ENCODE measurements at places on chromosomes 2 and 18.

DNA sequence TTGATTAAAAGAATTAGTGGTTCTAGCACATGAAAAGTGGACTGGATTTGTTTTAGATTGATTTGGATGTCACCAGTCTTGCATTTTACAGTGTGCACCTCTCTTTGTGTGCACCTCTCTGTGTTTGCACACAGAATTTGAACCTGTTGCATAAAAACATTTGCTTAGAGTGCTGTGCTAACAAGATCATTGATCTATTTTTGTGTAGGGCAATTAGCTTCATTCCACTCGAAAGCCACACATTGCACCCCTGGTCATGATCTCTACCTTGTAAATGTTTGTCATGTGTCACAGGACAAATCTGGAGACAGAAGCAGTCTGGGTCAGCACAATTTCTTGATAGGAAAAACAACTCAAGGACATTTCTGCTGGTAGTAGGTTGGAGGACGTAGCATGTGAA, 258.7 kb upstream of the LINC00305 start:
- no peak for DNase-seq

- no peak for DNase-seq
These were observed 28.4 kb downstream of the FAM98A start for GRCh38 chr2:33570681-33571080.

- DNase-seq: no peak
These were observed 312.9 kb downstream of the MYCN start for GRCh38 chr2:16253291-16253690.

- DNase-seq: no peak
These were observed 3.7 kb downstream of the QPCT start for GRCh38 chr2:37348155-37348554.

GRCh38 chr2:211495339-211495738, 938.9 kb downstream of the CPS1 start:
- no peak for DNase-seq

DNA sequence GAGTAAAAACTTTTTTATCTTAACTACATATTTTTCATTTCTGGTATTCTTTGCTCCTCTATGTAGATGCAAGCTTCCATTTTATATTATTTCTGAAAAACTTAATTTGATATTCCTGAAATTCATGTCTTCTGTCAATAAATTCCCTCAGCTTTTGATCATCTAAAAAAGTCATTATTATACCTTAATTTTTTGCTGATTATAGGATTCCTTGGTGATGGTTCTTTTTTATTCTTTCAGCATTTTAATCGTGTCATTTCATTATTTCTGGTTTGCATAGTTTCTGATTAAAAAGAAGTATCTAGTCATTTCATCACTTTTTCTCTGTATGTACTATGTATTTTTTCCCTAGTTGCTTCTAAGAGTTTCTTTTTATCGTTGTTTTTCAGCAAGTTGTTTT, 241.8 kb upstream of the CYP26B1 start:
- no peak for DNase-seq

- DNase-seq: no peak
These were observed 579 bp downstream of the LOXL3 start for GRCh38 chr2:74552914-74553811.
